ENCODE measurements at places on chromosomes 16 and 17.

DNA sequence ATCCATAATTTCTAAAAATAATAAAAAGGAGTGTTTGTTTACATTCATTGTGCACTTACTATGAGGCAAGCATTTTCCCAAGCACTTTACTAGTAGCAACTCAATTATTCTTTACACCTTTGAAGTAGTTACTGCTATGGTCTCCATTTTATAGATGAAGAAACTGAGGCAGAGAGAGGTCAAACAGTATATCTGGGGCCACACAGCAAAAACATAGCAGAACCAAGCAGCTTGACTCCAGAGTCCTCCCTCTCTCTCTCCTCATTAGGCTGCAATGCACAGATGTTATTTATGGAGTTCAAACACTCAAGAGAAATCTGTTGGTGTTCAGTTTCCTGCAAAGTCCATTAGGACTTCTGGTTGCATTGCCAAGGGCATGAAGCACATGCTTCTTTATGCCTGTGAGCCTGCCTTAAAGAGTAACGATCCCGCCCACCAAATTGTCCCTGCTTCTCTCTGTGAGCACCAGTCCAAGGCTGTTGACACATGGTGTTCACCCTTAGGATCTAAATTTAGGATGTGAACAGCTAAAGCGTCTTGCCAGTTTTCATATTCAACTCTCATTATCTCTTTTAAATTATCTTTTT lies 44.0 kb downstream of the GPRC5B start:
- DNase-seq, result no peak

DNA sequence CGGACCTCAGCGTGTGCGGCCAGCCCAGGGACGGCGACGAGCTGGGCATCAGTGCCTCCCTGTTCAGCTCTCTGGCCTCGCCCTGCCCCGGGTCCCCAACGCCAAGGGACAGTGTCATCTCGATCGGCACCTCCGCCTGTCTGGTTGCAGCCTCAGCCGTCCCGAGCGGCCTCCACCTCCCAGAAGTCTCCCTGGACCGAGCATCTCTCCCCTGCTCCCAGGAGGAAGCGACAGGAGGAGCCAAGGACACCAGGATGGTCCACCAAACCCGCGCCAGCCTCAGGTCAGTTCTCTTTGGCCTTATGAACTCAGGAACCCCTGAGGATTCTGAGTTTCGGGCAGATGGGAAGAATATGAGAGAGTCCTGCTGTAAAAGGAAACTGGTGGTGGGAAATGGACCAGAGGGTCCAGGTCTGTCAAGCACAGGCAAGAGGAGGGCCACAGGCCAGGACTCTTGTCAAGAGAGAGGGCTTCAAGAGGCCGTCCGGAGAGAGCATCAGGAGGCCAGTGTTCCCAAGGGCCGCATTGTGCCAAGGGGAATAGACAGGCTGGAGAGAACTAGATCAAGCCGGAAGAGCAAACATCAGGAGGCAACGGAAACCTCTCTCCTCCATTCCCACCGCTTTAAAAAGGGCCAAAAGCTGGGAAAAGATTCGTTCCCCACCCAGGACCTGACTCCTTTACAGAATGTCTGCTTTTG lies 825 bp downstream of the HASPIN start:
- DNase-seq, result no peak

DNA sequence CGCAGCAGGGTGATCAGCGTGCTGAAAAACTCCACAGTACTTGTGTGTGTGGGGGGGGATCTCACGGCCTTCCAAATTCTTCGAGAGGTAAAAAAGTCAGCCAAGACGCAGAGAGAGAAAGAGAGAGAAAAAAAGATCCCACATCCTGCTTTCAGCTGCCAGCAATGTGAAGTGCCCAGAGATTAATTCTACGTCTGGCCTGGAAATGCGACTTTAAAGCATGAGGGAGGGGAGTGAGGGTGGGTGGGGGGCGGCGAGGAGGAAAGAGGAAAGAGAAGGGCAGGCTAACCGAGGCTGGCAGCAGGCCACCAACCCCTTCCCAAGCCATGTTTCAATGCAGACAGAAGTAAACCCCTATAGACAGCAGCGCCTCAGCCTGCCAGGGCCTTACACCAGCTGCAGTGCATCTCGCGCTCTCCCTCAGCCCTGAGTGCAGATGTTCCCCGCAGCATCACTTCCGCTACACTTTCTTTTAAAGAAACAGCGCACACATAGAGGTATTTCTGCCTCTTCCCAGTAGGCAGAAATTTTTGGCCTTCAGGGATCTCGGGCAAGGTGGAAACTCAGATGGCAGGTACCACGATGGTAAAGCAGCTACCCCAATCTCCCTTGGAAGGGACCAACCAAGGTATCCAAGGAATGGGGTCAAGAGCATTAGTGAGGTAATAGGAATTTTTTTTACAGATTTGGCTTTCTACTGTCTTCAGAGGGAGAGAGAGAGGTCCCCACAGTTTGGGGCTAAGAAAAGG lies 87.8 kb downstream of the SMG6 start:
- DNase-seq, result peak; percentile 47

DNA sequence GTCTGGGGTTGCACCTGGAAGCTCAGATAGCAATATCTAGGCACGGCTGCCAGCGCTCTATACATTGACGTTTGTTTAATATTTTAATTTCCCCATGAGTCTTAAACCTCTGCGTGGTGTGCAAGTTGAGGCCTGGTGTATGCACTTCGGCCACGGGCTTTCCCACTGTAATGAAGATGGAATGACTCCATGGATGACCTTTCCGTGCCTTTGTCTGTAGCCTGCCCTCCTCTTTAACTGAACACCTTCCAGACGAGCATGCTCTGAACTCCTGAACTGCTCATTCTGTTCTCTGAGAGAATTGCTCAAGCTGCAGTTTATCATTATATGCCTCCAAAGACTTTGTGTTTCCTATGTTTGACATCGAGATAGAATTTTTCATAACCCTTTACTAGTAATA lies 438.8 kb downstream of the WWOX start:
- DNase-seq, result no peak
